ENCODE measurements at places on chromosomes 1 and 21.

DNA sequence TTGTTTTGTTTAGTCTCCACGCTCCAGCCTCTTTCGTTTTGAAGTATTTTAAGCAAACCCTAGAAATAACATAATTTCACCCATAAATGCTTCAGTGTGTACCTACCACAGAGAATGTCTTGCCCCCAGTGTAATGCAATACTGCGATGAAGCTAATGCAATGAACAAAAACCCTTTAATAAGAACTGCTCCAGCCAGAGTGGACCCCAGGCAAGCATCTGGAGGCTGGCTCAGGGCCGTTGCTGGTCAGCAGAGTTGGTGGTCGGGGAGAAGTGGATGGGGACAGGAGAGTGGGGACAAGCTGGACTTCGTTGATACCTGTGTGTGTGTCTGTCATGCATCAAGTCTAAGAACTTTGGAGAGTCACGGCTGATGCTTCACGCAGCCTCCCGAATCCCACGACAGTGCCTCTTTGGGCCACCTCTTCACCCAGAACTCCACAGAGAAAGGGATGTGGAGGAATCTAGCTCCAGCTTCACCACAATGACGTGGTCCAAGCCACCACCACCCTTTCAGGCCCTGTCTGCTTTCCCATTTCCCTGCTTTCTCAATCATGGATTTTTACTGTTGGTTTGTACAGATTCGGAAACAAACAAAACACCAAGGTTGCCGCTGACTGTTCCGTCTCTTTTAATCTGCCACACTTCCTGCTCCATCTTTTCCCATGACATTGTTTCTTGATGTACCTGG, 108.6 kb upstream of the ERRFI1 start:
- DNase-seq: peak; percentile 43

DNA sequence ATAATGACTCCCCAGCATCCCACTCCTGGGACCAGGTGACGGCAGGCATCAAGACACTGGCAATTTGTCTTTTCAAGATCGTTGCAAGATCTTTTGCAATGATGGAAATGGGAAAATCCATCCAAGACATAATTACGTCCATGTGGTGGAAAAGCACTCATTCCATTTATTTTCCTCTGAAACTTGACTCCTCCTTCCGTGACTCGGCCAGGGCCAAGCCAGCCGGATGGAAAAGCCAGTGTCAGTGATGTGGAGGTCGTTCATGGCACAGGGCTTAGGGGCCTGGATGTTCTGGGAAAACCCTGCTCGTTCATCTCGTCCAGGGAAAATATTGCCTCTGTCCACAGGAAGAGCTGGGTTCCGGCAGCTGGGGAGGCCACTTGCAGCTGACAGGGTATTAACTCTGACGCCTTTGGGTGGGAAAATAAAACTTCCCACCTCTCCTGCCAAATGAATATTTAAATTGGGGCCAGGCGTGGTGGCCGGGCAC, 46.2 kb downstream of the C1orf198 start:
- peak; percentile 67 for DNase-seq

GRCh38 chr1:44621841-44622286, 52.4 kb downstream of the TMEM53 start:
- DNase-seq: peak; percentile 62

- no peak for DNase-seq
Observed at GRCh38 chr1:24152631-24153494, 9.9 kb upstream of the IL22RA1 start.

- DNase-seq: peak; percentile 48
Observed at GRCh38 chr1:212432272-212432660, 454 bp upstream of the NENF start.

DNA sequence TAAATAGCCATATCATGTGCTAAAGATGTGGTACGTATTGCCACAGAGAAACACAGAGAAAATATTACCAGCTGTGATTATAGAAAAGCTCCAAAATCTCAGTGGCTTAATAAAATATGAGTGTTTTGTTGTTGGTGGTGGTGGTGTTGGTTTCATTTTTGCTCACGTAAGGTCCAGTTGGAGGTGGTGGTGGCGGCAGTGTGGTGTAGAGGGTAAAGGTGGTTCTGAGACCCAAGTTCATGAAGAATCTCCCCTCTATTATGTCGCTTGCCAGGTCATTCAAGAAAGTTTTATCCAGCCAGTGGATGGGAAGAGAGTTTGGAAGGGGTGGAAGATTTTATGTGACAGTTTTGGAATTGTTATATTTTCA, 217.6 kb upstream of the SAMSN1 start:
- DNase-seq: no peak

- DNase-seq: peak; percentile 60
Observed at GRCh38 chr21:41170442-41170841, 2.5 kb downstream of the BACE2 start.

GRCh38 chr1:224640018-224640417, 23.9 kb downstream of the CNIH3 start:
- no peak for DNase-seq

- DNase-seq: no peak
Observed at GRCh38 chr1:219539645-219540254, 73.2 kb downstream of the ZC3H11B start.

DNA sequence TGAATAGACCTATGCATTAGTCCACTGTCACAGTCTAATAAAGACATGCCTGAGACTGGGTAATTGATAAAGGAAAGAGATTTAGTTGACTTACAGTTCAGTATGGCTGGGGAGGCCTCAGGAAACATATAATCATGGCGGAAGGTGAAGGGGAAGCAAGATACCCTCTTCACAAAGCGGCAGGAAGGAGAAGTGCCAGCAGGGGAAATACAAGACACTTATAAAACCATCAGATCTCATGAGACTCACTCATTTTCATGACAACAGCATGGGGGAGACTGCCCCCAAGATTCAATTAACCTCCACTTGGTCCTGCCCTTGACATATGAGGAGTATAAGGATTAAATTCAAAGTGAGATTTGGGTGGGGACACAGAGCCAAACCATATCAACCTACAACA, 59.4 kb downstream of the CAPN9 start:
- DNase-seq: no peak

- DNase-seq: no peak
Observed at GRCh38 chr1:241306125-241306790, 50.7 kb downstream of the RGS7 start.

DNA sequence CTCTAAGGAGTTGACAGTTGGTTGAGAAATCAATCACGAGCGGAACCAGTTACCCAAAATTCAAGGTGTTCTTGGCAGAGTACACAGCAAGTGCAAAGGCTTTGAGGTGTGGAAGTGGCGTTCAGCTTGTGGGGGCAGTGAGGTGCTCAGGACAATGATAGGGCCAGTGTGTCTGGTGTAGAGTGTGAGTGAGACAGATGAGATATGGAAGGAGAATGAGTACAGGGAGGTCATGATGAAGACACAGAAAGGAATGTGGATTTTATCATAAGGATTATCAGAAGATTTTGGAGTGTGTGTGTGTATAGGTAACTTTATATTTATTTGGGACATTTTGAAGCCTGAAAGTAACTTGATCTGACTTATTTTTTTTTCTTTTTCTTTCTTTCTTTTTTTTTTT, 40.9 kb downstream of the IFI44 start:
- no peak for DNase-seq

DNA sequence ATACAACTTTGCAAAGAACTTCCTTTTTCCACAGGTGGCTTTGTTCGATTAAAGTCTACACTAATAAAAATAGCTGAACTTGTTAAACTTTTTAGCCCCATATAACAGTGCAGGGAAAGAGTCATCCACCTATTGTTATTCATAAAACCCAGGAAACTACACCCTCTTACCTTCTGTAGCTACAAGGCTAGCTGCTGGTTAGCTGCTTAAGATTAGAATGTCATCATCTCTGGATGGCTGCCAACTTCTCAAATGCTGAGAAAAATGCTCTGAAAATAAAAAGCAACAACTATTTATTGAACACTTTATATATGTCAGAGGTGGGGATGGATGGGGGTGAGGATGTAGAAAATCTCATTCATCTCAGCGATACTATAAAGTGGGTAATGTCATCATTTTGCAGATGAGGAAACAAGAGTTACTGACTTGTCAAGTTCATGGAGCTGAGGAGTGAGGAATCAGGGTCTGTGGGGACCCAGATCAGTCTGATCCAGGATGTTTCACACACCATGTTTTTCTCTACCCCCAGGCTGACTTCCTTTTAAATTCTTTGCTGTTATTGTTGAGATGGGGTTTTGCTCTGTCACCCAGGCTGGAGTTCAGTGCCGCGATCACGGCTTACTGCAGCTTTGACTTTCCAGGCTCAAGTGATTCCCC, 17.1 kb downstream of the ATP5PF start:
- peak; percentile 50 for DNase-seq

- DNase-seq: no peak
Observed at GRCh38 chr1:24369801-24370200, 43.8 kb downstream of the STPG1 start.

- DNase-seq: peak; percentile 92
Observed at GRCh38 chr1:150507912-150508864, at the start of gene ECM1. TSS of gene ECM1 (plus strand) at chr1:150508109. CDS start at chr1:150508210, 101 bp downstream.

DNA sequence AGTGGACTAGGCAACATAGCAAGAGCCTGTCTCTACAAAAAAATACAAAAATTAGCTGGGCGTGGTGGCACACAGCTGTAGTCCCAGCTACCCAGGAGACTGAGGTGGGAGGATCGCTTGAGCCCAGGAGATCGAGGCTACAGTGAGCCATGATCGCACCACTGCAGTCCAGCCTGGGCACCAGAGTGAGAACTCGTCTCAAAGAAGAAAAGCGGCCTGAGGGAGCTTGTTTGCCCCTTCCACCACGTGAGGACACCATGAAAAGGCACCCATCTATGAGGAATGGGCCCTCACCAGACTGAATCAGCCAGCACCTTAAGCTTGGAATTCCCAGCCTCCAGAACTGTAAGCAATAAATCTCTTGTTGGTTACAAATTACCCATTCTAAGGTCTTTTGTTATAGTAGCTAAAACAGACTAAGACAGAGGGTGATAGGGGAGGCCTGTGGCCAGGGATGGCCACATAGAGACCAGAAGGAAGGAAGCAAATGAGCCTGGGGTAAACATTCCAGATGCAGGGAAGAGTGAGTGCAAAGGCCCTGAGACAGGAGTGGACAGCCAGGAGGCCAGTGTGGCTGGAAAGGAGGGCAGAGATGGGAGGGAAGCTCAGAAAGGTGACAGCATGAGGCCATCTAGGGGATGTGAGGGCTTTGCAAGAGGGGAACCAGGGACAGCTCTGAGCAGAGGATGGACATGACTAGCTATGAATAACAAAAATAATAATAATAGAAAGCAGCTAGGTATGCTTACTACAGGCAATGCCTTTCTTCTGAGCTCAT, 120.1 kb downstream of the MATN1 start:
- no peak for DNase-seq

DNA sequence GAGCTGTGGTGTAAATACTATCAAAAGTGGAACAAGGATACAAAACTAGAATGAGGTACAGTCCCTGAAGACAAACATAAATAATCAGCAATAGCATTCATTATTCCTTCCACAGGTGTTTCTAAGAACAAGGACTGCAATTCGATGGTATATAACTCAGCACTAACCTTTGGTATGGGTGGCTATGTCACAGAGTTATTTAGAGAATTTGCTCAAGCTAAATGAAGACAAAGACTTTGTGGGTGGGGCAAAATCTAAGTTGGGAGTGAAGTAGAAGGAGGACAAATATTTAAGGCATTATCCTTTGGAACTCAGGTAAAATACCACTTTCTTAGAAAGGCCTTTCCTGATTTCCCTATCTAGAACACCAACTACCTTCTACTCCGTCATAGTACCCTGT, 51.5 kb upstream of the CNN3 start:
- DNase-seq: no peak

DNA sequence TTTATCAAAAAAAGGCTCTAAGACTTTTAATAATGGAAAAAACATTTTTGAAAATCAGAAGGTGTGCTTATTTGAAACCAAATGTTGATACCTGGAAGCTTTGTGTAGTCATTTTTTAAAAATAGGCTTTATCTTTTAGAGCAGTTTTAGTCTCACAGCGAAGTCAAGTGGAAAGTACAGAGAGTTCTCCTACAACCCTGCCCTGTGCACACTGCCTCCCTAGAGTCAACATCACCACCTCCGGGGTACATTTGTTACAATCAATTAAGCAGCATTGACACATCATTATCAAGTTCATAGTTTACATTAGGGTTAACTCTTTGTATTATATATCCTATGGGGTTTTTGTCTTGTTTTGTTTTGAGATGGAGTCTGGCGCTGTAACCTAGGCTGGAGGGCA, 10.7 kb upstream of the ERO1B start:
- DNase-seq: no peak

DNA sequence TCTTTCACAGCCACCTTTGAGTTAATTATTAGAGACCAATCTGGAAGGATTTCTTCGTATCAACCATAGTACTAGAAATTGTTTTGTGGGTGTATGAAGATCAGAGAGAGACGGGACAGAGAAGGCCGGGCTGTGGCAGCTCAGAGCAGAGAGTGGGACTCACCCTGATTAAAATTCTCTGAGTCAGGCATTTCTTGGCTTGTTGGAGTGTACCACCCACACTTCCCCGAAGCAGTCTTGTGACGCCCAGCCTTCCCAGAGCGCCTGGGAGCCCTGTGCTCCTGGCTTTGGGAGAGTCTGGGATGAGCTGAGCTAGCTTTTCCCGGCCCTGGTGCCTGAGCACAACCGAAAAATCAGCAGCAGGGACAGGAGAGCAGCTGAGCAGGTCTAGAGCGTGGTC, 19.4 kb downstream of the PLEKHM2 start:
- DNase-seq: peak; percentile 98

DNA sequence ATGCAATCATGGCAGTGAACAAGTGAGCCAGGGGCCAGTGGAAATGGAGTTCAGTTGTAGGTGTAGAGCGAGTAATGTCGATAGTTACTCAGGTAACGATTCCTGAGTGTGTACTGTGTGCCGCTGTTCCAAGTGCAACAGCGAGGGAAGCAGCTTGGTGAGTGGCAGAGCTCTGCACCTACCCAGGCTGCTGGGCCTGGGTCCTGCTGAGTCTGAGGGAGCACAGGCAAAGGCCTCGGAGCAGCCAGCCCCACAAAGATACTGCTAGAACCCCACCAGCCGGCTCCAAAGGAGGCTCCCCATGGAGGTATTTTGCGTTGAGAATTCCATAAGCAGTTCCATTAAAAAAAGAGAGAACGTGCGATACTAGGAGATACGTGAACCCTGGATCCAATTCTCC, 23.2 kb downstream of the PARP1 start:
- no peak for DNase-seq

- no peak for DNase-seq
Observed at GRCh38 chr1:47521034-47521881, 83.4 kb downstream of the FOXD2 start.

GRCh38 chr1:113965703-113966412, 13.4 kb upstream of the OLFML3 start:
- peak; percentile 42 for DNase-seq

DNA sequence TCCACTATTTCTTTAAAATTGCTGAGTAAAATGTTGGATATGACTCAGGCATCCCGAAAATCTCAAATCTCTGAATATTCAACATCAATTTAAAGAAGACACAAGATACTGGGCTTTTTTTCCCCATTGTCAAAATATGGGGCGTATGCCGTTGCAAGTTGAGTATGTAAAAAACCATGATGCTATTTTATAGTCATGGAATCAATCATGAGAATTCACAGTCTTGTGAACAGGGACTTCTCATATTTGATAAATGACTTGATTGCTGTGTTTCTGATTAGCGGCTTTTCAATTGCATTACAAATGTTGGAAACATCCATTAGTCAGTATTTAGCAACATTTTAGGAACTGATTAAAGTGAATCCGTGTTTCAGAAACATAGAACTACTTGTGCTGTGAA, 45.3 kb downstream of the SETD4 start:
- DNase-seq: peak; percentile 64

GRCh38 chr1:158179301-158180041, 1.2 kb upstream of the CD1D start:
- no peak for DNase-seq

GRCh38 chr1:204188959-204189639, 7.2 kb downstream of the KISS1 start:
- DNase-seq: no peak
